ENCODE measurements at places on chromosomes 1 and 21.

DNA sequence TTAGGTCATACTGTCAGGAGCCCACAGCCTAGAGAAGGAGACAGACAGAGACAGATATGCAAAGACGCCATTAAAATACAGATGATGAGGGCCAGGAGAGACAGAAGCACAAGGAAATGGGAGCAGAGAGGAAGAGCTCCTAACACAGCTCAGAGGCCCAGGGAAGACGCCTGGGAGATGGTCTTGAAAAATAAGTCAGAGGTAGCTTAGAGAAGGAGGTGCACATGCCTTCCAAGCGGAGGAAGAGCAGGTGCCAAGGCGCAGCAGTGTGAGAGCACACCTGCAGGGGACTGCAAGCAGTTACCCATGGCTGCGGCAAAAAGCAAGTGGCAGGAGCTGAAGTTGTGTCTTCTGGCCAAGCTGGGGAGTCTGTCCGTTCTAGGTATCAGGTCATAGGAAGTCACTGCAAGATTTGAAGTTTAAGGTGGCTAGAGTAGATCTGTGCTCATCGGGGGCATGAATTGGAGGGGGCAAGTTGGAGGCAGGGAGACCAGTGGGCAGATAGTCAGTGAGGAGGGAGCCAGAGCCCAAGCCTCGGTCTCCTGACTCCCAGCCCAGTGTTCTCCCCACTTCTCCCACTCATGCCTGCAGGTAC, 1.3 kb upstream of the TRABD2B start:
- H3K27me3 ChIP-seq: no peaks in the 10 kb centered on the region
- no peaks in the 10 kb centered on the region for H3K36me3 ChIP-seq

DNA sequence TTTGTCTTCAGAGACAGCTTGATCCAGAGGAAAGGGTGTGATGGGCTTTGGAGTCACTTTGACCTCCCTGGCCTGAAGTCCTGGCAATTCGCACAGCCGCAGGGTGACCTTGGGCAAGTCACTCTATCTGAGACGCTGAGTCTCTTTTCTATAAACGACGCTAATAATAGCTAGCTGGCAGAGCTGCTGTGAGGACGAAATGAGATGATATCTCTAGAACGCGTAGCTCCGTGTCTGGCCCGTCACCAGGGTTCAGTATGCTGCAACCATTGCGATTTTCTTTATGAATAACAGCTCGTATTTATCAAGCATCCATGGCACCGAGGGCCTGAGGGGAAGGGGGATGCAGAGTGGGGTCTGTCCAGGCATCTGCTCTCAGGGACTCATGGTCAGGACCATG, 58.7 kb downstream of the IGSF21 start:
- H3K4me3 ChIP-seq: no peak overlapping the region
- H3K27me3 ChIP-seq: no peaks in the 10 kb centered on the region
- no peak overlapping the region for H3K27ac ChIP-seq
- no peak for DNase-seq
- H3K4me1 ChIP-seq: no peaks in the 10 kb centered on the region

- H3K36me3 ChIP-seq: peaks cover 5% of the 10 kb centered on the region
- no peak for DNase-seq
- H3K27ac ChIP-seq: no peak overlapping the region
- H3K4me3 ChIP-seq: no peak overlapping the region
- no peaks in the 10 kb centered on the region for H3K27me3 ChIP-seq
- H3K4me1 ChIP-seq: no peaks in the 10 kb centered on the region
Measured at GRCh38 chr1:207129053-207129452, 25.0 kb downstream of the C4BPA start.

- H3K27ac ChIP-seq: no peak overlapping the region
- H3K27me3 ChIP-seq: peaks cover 17% of the 10 kb centered on the region
- no peak for DNase-seq
- no peaks in the 10 kb centered on the region for H3K4me1 ChIP-seq
Measured at GRCh38 chr1:228004856-228005462, 1.8 kb upstream of the WNT3A start.

DNA sequence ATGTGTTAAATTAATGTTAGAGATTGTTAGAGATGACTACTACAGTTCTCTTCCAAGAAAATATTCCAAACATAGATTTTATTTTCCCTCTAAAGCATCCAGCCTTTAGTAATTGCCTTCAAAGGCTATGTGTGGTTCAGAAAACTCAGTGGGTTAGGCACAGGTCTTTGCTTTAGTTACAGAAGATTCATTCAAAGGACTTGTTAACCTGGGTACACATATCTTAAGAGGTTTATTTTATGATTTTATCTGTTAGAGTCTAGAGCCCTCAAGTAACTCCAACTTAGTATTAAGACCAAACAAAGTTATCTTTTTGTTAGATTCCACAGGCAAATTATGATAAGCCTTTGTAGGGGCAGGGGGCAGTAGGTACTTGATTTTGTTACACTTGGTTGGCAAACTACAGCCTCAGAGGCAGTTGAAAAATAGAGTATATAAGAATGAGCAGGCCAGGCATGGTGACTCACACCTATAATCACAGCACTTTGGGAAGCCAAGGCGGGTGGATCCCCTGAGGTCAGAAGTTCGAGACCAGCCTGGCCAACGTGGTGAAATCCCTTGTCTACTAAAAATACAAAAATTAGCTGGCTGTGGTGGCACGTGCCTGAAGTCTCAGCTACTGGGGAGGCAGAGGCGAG, 37.9 kb downstream of the CXADR start:
- no peaks in the 10 kb centered on the region for H3K36me3 ChIP-seq
- no peak overlapping the region for H3K4me3 ChIP-seq
- DNase-seq: no peak
- H3K27ac ChIP-seq: no peak overlapping the region

DNA sequence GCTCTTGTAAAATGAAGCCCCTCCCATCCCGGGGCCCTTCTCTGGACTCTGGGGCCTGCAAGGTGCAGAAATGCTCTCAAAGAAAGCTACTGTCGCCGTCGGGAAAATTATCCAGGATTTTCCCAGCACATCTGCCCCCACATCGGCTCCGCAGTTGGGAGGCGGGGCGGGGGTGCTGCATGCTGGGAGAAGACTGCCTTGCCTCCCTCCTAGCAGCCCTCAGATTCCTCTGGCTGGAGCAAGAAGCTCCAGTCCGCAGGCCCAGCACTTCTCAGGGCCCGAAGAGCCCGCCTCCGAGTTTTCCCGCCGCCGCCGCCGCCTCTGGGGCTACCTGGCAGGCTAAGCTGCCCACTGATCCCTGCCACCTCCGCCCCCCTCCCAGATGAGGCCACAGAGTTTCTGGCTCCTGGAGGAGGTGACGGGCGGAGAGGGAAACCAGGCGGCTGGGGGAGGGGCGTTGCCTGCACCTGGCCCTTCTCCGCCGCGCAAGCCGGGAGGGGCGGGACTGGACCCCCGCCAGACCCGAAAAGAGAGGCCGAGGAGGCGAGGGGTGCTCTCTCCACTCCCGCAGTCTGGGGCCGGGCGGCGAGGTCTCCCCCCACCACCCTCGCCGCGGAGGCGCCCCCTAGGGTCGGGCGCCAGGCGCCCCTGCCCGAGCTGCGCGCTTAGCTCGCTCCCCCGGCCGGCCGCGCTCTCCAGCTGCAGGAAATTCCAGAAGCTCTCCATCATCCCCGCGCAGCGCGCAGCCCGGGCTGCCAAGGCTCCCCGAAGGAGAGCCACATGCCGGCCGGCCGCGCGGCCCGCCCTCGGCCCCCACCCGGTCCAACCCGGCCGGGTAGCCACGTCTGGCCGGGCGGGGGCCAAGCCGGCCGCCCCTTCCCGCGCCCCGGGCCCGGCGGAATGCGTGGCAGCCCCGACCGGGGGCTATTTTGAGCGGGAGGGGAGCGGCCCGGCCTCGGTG, 28.8 kb downstream of the AHDC1 start:
- H3K27ac ChIP-seq: peak overlapping the region; percentile 97
- H3K36me3 ChIP-seq: no peaks in the 10 kb centered on the region
- H3K4me1 ChIP-seq: peaks cover 91% of the 10 kb centered on the region

GRCh38 chr1:6471086-6471969, 5.4 kb upstream of the TNFRSF25 start:
- no peak overlapping the region for H3K27ac ChIP-seq
- no peaks in the 10 kb centered on the region for H3K4me1 ChIP-seq
- H3K27me3 ChIP-seq: no peaks in the 10 kb centered on the region
- no peak for DNase-seq
- H3K4me3 ChIP-seq: no peak overlapping the region
- H3K36me3 ChIP-seq: peaks cover 30% of the 10 kb centered on the region

GRCh38 chr1:242723044-242723716, 198.7 kb upstream of the PLD5 start:
- no peak overlapping the region for H3K27ac ChIP-seq
- no peak overlapping the region for H3K4me3 ChIP-seq
- DNase-seq: no peak
- H3K4me1 ChIP-seq: no peaks in the 10 kb centered on the region
- no peaks in the 10 kb centered on the region for H3K27me3 ChIP-seq
- H3K36me3 ChIP-seq: no peaks in the 10 kb centered on the region

- H3K36me3 ChIP-seq: no peaks in the 10 kb centered on the region
- H3K27ac ChIP-seq: no peak overlapping the region
- H3K4me1 ChIP-seq: peaks cover 48% of the 10 kb centered on the region
- no peak for DNase-seq
- H3K27me3 ChIP-seq: no peaks in the 10 kb centered on the region
- no peak overlapping the region for H3K4me3 ChIP-seq
Measured at GRCh38 chr1:2970311-2971071, 50.8 kb upstream of the ACTRT2 start.

GRCh38 chr1:221575605-221576004, 166.3 kb downstream of the DUSP10 start:
- no peaks in the 10 kb centered on the region for H3K27me3 ChIP-seq
- H3K4me1 ChIP-seq: no peaks in the 10 kb centered on the region
- H3K27ac ChIP-seq: no peak overlapping the region

- no peak overlapping the region for H3K27ac ChIP-seq
- no peaks in the 10 kb centered on the region for H3K36me3 ChIP-seq
- H3K27me3 ChIP-seq: no peaks in the 10 kb centered on the region
- no peaks in the 10 kb centered on the region for H3K4me1 ChIP-seq
- H3K4me3 ChIP-seq: no peak overlapping the region
Measured at GRCh38 chr1:157245823-157246222, 107.6 kb upstream of the ETV3 start.

DNA sequence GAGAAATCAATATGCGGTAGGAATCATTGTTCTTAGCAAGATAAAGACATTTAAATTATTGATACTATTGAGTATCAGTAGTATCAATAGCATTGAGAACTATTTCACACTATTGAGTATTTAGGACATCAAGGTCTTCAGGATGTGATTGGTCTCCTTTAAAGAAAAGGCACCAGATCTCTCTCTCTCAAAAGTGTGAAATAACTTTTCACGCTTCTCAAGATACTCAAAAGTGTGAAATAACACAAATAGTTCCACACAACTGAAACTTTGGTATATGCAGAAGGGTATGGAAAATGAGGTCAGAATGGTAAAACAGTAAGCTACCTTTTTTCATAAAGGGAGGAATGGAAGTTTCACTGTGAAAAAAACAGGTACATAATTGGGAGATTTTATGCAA, 6.7 kb upstream of the PYHIN1 start:
- no peak overlapping the region for H3K4me3 ChIP-seq
- no peaks in the 10 kb centered on the region for H3K4me1 ChIP-seq
- no peak for DNase-seq
- no peak overlapping the region for H3K27ac ChIP-seq
- H3K27me3 ChIP-seq: no peaks in the 10 kb centered on the region
